Astrocyte of the spinal cord (primary cell): ENCODE measurements at places on chromosomes 13 and 19.

- DNase-seq: no peak
Measured at GRCh38 chr13:22874839-22875238, 305.9 kb upstream of the SGCG start.

- DNase-seq: no peak
Measured at GRCh38 chr19:31274251-31275067, 74.8 kb downstream of the TSHZ3 start.

- DNase-seq: peak; percentile 50
Measured at GRCh38 chr13:76641056-76641455, 245.1 kb downstream of the KCTD12 start.

GRCh38 chr13:51562011-51562671 lies 22.1 kb upstream of the WDFY2 start:
- no peak for DNase-seq

GRCh38 chr13:111139452-111139851 lies 24.3 kb downstream of the ARHGEF7 start:
- DNase-seq: no peak

- no peak for DNase-seq
Measured at GRCh38 chr19:41174297-41174928, 18.6 kb upstream of the CYP2S1 start.

GRCh38 chr19:44822177-44822576 lies 13.3 kb downstream of the BCAM start:
- no peak for DNase-seq

GRCh38 chr13:36919171-36919832 lies 736 bp downstream of the SMAD9 start:
- peak; percentile 24 for DNase-seq

DNA sequence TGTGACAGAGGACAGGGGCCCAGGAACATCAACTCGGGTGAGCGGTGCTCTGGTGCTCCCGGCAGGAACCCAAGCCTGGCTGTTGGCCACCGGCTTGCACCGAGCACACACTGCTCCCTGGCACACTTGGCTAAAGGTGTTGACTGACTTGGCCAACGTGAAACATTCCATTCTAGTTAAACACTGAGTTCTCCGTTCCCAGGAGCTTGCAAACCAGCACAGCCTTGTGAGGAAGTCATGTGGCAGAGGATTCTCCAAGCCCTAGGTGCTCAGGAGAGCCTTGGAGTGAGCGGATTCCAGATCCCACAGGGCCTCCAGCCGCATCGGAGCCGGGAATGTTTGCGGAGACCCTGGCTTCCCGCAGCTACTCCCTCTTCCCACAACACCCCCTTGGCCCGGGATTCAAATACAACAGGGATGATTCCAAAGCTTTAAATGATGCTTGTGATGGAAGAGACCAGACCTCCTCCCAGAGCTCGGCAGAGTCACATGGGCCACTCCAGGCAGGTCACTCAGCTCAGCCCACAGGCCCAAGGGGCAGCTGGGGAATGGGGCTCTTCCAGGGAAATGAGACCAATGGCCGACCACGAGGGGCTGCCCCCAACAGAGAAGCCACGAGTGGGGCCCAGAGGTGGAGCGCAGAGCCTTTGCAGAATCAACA lies 2.9 kb downstream of the C13orf46 start:
- DNase-seq: peak; percentile 24

DNA sequence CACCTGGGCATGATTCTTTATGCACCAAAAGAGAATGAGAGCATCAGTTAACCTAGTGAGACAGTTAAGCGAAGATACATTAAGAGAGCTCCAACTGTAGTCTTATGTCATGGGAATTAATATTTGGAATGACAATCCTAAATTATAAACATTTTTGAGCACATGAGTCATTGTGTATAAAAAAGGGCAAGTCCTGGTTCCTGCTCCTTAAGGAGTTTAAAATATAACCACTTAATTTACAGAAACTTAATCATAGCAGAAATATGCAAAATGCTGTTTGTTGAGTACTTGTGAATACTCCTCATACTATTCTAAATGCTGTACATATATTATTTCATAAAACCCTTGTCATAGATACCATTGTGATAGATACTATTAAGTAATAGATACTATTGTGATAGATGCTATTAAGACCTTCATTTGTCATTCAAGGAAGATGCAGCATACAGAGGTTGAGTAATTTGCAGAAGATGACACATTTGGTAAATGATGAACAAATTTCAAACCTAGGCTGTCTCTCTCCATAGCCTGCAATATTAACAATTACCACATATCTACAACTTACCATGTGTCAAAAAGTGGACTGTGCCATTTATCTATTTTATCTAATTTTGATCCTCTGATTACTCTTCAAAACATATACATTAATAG lies 301.0 kb downstream of the TBC1D4 start:
- DNase-seq: peak; percentile 37

- DNase-seq: peak; percentile 93
Measured at GRCh38 chr13:106318941-106319411, 216.5 kb downstream of the EFNB2 start.

DNA sequence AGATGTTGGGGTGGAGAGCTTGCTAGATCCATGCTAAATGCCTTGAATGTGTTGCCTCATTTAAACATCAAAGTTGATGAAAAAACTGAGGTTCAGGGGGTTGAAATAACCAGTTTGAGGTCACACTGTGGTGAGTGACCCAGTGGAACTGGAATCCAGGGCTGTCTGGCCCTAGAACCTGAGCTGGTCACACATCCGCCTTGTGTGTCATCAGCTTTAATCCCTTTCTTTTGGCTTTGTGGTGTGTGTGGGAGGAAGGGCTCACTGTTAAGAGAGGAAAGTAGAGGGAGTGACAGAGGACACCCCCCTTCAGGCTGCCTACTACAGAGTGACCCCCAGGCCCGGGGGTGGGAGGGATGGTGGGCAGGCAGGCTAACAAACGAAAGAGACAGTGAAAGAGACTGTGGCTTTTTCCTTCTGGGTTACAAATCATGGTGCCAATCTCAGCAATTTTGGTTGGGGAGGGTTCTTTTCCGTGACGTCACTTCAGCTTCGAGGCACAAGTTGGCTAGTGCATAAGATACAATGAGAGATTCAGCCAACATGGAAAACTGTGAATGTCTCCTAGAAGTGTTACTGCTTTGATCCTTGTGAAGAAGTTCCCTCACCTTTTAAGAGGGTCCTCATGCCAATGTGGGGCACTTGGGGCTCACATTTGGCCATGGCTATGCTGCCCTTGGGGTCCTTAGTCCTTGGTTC lies 164.9 kb downstream of the DLEU7 start:
- peak; percentile 89 for DNase-seq

DNA sequence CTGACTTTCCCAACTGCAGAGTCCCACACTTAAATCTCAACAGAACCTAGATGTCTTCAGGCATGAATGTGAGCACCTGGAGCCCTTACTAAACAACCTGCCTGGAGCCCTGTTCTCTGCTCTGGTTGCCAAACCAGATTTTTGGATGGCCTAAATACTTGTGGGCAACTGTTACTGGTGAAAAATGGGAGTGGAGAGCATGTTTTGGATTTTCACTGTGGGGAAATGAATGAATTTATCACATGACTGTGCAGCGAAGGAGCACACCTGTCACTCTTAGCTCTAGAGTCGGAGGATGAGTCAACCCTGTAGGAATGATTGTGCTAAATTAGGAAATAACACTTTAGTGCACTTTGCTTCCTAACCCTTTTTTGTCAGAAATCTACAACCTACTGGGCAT lies 30.3 kb downstream of the SHISA2 start:
- DNase-seq: no peak

GRCh38 chr19:33888665-33889064 lies 92.0 kb downstream of the KCTD15 start:
- no peak for DNase-seq

DNA sequence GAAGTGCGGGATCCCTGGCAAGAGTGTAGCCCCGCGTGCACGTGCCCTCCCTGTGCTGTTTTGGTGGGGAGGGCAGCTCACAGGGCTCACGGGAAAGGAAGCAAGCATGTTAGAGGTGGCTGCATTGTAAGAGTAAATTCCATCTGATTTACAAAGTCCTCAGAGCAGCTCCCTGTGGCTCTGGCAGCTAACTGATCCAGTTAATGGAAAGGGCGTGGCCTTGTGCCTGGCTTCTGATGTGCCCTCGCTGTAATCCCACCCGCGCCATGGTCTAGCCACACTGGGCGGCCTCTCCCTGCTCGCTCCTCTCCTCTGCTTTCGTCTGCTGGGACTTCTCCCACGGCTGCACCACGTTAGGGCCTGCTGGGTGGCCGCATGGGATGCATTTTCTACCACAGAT lies 258.5 kb downstream of the FGF9 start:
- DNase-seq: no peak

GRCh38 chr19:46620716-46621115 lies 4.2 kb downstream of the PTGIR start:
- DNase-seq: no peak

DNA sequence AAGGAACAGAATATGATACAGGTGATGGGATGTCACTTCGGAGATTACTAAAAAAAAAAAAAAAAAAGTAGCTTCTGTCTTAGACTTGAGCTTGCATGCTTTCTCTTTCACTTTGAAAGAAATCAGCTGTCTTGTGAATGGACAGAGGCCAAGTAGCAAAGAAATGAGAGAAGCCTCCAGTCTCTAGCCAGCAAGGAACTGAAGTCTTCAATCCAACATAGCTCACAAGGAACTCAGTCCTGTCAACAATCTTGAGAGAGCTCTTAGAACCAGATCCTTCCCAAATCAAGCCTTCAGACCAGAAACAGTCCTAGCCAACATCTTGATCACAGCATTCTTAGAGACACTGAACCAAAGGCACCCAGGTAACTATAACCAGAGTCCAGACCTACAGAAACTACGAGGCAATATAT lies 7.7 kb downstream of the N4BP2L2 start:
- DNase-seq: peak; percentile 77

GRCh38 chr19:41876847-41877832 lies at the start of gene CD79A:
TSS of gene CD79A (plus strand) at chr19:41877279. CDS start at chr19:41877305, 26 bp downstream.
- no peak for DNase-seq

- DNase-seq: no peak
Measured at GRCh38 chr13:33182729-33183128, 102.8 kb downstream of the STARD13 start.

DNA sequence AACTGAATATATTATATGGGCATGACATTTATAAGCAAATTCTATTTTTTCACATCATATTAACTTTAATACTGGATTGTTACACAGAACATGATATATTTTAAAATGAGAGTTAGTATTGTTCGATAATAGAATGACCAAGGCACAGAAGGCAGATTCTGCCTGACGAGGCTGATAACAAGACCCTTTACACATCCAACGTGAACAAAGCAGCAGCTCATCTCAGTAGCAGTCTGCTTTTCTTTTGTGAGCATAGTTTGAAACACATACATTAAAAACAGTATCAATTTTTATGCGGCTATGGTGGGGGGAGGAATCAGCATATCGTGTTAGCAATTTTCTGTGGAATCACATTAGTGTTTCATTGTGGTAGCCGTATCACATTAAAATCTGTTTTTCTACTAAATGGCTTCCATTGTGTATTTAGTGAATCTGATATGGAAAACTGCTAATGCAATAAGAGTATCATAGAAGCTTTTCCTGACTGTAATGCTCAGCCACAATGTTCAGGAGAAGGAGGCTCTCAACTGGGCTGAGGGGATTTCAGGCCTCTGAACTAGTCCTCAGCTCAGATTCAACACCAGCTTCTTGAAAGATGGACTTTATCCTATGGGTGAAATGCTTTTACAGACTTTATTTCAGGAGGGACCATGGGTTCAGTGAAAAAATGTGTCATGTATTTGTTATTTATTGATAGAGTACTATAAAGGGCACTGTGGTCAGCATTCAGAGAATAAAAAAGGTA lies 4.0 kb downstream of the SMAD9 start:
- DNase-seq: no peak

GRCh38 chr19:55041627-55042343 lies 3.7 kb upstream of the GP6 start:
- no peak for DNase-seq

GRCh38 chr19:1079566-1080111 lies 12.7 kb downstream of the ARHGAP45 start:
- no peak for DNase-seq

DNA sequence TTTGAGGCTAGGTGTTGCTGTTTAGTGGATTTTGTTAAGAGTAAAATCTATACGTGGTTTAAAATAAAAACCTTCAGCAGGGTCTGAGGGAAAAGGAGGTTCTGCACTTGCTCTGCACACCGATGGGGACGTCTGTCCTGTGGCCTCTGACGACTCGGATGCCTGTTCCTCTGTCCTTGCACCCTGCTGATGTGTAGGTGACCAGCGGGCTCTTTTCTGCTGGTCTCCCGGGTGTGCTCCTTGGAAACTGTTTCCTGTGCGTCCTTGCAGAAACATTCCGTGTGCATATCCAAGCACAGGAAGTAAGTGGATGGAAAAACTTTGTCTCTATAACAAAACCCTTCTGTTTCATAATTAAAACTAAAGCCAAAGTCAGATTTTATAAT lies 3.8 kb downstream of the ATP4B start:
- DNase-seq: no peak

DNA sequence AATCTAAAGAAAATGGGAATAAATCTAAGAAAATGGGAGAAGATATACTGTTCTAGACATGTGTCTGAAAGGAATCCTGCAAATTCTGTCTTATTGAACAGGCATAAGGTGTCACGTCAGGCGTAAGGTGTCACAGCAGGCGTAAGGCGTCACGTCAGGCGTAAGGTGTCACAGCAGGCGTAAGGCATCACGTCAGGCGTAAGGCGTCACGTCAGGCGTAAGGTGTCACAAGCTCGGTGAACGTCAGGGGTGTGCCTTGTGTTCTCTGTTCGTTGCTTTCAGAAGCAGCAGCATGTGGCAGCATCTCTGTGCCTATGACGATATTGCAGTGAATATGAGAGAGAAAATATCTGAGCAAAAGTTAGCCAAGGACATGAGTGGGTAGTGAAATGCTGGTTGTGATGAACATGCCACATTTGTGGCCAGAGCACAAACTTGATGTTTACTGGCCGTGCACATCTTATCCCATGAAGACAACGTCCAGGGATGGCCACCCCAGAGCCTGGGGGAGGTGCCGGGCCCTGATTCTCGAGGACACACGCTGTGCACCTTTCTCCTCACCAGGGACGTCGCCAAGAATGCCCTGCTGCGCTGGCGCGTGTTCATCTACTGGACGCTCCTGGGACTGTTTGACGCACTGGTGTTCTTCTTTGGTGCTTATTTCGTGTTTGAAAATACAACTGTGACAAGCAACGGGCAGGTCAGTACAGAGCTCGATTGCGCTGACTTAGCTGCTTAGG lies 107.0 kb upstream of the MCF2L start:
- no peak for DNase-seq

- peak; percentile 55 for DNase-seq
Measured at GRCh38 chr13:104318121-104318520, 1251.9 kb upstream of the SLC10A2 start.

DNA sequence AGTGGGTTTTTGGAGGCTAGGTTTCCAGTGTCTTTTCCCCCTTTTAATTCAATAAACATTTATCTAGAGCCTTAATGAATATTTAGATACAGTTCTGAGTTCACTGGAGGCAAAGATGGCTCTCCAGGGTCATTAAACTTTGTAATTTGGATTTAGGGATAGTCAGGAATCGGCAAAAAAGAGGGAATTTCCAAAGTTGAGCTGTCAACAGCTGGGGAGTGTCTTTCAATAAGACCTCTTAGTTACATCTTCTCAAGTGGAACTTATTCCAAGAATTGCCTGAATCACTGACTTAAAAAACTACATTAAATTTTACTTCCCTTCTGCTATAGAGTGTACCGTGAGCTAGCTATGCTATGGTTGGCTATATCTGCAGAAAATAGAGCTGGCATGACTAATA lies 2.0 kb downstream of the LRCH1 start:
- DNase-seq: no peak

GRCh38 chr13:73428706-73429105 lies 369.9 kb downstream of the KLF5 start:
- no peak for DNase-seq

- DNase-seq: no peak
Measured at GRCh38 chr19:359653-359925, 15.0 kb upstream of the MIER2 start.
